ENCODE measurements at places on chromosomes 3 and 15. TPM values are rescaled to one million over a fixed set of nuclear protein-coding genes. Genes with fewer than 3 reads are reported as not detected.

DNA sequence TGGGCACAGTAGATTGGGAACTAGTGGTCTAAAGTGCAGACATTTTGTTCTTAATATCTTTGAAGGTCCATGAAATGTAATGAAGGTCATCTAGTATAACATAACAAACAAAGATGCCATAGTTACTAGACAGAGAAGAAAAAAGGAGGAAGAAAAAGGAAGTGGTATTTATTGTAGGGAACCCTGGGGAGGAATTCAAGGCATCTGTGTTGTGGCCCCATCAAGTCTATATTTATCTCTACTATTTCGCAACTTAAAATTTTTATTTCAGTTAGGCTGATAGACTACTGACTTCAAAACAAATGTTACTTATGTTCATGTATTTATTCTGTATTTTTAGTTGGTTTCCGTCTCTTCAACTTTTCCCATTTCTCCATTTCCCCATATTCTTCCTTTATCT lies 48.9 kb upstream of the ZDHHC23 start:
- DNase-seq, result no peak

- DNase-seq, result no peak
These were observed 75.0 kb downstream of the PEX5L start for GRCh38 chr3:179961703-179962078.

DNA sequence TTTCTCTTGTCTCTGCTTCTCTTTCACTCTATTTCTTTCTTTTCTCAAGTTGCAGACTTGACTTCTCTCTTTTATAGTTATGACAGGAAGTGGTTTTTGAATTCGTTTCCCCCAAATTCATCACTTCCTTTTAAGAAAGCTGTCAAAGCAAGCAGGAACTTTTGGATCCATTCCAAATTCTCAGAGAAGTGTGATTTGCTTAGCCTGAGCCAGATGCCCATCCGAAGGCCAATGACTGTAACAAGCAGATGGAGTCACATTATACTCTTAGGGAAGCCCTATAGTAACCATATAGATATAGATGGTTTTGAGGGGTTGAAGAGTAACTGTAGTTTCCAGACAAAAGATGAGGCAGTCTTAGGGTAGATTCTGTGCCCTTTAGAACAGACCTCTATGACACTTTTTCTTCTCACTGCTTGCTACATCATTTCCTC lies 592.0 kb upstream of the KCNMB2 start:
- DNase-seq, result no peak

DNA sequence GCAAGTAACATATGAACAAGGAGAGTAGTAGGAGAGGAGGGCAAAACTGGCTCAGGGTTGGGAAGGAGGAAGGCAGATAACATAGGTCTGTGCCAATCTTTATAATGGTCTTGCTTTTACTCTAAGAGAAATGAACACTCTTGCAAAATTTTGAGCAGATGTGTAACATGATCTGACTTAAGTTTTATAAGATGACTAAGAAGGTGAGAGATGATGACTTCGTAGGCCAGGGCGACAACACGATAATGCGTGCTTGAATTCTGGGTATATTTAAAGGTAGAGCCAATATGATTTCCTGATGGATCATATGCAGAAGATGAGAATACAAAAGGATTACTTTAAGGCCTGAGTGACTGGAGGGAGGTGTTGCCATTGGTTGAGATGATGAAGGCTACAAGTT lies 265.4 kb upstream of the KCNMB2 start:
- peak; percentile 46 for DNase-seq

GRCh38 chr15:40100947-40101905 lies 7.5 kb downstream of the BMF start:
- DNase-seq, result no peak

GRCh38 chr15:83446904-83447709 lies at the start of gene SH3GL3:
Gene SH3GL3, plus strand, starts transcription at chr15:83447341. Its CDS starts 193 bp downstream, at chr15:83447534.
- peak; percentile 82 for DNase-seq

DNA sequence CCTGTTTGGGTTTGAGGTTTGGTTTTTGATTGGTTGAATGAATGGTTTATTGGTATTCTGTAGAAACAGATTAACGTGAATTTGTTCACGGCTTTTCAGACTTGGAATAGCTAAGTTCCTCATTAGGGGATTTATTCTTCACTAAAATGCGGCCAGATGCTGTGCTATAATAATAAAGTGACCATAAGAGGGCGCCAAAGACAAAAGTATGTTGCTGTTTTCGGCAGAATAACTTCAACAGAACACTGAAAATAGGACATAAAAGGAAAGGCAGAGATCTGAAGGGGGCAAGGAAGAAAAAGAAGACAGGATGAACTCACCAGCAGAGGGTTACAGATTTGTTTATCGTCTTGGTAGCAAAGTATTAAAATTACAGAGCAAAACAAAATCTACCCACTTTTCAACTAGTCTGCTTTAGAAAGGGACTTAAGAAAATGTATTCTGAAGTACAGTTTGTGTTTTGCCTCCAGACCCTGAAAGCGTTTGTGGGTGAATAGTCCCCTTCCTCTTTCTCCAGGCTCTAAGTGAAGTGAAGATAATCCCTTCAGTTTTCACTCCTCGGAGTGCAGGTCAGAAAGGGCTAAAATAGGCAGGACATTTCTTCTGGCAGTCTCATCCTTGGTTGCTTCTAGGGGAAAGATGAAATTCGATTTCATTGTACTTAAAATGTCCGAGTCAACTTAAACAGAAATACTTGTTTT lies 147.6 kb downstream of the IL20RB start:
- DNase-seq, result peak; percentile 69

DNA sequence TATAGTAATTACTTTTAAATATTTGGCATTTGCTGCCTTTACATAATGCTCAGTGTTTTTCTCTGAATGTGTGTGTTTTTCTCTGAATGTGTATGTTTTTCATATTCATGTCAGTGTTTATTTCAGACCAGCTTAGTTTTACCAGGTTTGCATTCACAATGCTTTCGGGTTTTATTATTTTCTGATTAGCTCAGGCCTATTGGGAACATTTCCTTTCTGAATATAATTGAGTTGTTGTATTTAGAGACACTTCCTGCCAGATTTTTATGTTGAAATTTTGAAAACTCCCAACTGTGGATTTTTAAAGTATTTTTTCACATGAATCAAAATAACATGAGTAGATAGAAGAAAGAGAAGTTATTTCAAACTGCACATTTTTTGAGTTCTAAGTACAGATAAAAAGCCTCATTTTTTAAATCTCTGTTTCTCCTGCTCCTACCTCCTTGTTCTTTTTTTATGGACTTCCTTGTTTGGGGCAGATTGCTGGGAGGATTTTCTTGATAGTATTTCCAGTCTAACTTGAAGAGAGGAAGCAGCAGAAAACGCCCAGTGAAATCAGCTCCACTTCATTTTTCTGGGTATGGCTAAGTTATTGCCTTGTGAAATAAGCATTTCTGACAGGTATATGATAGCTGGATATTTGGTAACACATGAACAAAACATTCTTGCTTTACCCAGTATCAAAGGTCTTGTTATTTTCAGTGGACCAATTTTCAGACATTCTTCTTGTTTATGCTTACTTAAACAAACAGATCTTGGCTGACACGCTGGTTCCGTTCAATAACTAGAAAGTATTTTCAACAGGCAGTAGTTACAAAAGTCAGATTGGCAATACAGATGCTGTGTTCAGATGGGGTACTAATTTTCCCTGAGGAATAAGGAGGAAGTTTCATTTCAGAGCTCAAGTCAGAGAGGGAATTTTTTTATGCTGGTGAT lies 70.7 kb downstream of the RIOX2 start:
- no peak for DNase-seq

DNA sequence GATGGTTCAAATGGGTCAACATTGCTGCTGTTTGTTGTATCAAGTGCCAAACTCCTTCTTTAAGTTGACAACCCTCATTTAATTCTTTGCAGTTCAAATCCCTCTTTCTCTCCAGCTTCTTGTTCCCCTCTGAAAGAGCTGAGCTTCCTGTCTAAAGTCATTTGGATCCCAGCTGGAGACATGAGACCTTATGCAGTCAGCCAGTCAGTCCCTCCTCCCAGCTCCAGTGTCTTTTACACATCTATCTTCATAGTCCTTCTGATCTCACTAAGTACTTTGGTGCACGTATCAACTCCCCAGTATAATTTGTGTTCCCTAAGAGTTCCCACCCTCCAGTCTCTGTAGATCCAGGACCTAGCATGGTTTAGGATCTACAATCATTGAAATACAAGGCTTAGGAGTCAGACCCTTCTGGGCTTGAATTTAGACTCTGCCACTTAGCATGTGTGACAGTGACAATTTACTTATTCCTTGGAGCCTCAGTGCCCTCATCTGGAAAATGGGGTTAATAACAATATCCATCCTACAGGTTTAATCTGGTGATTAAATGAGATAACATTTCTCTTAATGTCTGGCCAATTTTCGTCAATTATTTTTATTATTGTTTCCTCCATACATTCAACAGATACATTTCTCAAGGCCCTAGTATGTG lies 102.8 kb upstream of the SEMA6D start:
- DNase-seq, result no peak

- DNase-seq, result no peak
These were observed 152.3 kb downstream of the NR1I2 start for GRCh38 chr3:119934249-119934648.

DNA sequence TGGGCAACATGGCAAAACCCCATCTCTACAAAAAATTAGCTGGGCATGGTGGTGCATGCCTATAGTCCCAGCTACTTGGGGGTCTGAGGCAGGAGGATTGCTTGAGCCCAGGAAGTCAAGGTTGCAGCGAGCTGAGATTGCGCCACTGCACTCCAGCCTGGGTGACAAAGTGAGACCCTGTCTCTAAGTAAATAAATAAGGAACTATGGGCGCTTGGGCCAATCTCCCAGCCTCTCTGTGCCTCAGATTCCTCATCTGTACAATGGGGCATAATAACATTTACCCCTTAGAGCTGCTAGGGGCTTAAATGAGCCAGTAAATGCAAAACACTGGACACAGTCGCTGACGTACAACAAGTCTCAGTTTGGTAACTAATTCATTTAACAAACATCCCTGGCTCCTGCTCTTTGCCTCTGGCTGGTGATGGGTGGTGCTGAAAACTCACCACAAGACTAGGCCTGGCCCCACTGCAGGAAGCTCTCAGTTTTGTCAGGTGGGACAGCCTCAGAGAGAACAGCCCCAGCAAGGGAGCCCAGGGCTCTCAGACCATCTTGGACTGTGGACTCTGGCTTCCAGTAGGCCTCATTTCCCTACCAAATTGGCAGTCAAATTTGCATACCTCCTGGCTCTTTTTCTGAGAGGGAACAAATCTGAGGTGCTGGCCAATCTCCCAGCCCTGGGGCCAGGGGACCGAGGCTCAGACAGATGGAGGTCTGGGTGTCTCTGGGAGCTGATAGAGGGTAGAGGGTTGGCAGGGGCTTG lies 6.4 kb upstream of the TBC1D2B start:
- no peak for DNase-seq

DNA sequence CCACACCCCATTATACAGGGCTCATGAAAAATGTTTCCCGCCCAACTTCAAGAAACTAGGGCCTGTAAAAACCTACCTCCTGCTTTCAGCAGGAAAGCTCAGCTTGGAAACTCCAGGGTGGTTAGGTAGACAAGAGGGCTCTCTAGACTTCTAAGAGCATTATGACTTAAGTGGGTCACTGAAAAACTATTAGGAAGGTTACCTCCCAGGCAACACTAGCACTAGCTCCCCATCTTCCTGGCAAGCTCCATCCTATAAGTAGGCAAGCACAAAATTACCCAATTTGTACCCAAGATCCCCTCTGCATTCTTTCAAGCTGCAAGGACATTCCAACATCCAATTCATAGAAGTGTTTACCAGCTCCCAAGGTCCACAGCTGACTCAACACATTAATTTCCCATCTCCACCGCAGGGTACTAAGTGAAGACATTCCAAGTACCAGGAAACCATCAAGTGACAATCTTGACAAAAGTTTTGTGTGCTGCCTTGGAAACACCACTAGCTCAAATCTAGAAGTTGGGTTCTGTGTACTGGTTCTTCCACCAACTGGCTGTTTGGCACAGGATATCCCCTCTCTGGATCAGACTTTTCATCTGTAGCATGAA lies 46.9 kb downstream of the WNT5A start:
- no peak for DNase-seq

DNA sequence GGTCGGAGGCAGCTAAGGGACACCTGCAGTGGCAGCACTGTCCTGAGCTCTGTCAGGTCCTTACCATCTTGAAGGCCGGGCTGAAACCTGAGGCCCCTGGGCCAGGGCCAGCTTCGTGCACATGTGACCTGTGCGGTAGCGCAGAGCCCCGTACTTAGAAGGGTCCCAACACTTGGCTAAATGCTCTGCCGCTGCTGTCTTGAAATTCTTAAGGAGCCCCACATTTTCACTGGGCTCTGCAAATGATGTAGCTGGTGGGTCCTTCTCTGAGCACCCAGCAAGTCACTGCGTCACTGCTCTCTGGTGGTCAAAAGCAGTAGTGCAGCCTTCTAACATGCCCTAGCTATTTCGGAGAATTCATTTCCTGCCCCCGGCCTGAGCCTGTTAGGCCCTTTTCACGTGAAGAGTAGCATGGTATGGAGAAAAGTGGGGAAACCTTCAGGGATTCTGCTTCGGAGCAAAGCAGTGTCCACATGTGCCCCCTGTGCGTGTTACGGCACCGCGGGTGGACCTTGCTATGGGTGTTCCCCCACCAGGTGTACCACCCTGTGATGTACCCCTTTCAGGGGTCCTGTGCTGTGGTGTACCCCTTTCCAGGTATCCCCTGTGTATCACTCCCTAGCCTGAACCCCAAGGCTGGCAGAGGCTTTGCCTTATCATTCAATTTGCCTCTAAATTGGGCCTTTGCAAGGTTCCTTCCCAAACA lies 79.7 kb downstream of the TMEM266 start:
- DNase-seq, result peak; percentile 79

DNA sequence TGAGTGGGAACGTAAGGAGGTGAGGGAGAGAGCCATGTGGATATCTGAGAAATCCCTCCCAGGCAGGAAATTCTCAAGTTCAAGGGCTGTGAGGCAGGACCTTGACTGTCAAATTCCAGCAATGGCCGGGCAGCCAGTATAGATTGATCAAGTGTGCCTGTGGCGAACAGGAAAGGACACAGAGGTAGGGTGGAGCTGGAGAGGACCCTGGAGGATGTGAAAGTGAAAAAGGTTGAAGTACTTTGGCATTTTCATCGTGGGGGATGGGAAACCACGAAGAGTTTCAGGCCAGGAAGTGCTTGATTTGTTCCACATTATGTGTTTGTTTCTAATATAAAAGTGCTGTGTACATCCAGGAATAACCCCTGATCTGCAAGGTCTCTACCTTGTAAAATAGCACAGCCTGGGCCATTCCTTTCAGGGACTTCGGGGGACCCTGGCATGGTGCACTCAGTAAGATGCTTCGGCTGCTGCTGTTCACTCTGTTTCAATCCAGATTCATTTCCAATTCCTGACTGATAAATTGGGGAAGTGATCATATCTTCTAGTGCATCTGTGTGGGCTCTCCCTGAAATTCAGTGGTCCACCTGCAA lies 156.6 kb downstream of the MCTP2 start:
- no peak for DNase-seq

Gene DAZL
- not detected for total RNA-seq

Gene GOLGA8Q
- 2.0 TPM for total RNA-seq

Gene MCF2L2
- 2.6 TPM for total RNA-seq

Gene IMPG2
- 0.26 TPM for total RNA-seq

Gene MUSTN1
- total RNA-seq, result not detected
